NCI-H1092 (cell line): ENCODE measurements at places on chromosomes 1 and 21.

DNA sequence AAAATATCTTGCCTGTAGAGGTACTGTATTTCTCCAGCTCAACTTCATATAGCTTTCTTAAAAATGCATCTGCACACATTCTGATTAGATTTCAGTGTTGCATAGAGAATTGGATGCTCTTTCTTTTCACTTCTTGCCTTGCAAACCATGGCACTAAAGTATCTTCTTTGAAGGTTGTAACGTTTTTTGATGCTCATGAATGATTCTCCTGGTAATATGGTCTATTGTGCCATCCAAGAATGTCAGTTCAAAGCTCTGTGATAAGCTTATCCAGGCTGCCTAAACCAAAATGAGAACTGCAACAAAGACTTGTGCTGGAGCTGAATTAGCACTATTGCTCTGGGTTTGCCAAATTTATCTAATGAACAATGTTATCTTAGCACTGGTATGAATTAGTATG lies 1.9 kb downstream of the SGIP1 start:
- no peak for DNase-seq

- no peak for DNase-seq
Observed at GRCh38 chr1:212196355-212196754, 88.9 kb upstream of the PPP2R5A start.

DNA sequence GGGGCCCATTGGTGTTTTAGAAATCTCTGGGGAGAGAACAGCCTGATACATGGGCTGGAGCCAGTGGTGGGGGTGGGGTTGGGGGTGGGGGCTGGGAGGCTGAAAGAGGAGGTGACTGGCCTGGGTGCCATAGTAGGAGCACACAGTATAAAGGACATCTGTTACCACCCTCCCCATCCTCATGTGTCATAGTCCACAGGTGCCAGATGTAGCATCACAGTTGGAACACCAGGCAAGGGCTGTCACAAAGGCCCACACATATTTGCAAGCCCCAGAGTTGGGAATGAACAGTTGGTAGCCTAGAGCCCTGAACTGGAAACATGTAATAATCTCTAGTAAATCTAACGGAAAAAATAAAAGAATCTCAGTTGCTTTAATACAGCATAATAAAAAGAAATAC lies 55.1 kb upstream of the CR2 start:
- DNase-seq, result no peak

- no peak for DNase-seq
Observed at GRCh38 chr1:6691507-6691906, 10.1 kb downstream of the DNAJC11 start.

DNA sequence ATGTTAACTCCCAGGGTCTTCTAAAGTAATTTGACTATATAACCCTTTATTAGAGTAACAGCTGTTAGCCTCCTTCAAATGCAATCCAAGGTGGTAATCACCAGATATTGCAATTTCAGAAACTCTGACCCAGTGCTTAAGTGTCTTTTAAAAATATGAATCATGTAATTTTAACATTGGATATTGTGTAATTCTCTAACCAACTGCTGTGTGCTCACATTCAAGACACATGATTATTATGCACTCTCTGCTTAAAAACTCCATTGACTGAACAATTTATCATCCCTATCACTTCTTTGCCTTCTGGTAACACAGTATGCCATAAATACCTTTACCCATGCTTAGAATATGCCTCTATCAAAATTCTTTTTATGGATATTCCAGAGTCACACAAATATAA lies 537.4 kb upstream of the RGS18 start:
- DNase-seq, result no peak

- no peak for DNase-seq
Observed at GRCh38 chr1:234440348-234440747, 38.6 kb downstream of the TARBP1 start.

- no peak for DNase-seq
Observed at GRCh38 chr1:84870591-84870990, 22.4 kb downstream of the LPAR3 start.

DNA sequence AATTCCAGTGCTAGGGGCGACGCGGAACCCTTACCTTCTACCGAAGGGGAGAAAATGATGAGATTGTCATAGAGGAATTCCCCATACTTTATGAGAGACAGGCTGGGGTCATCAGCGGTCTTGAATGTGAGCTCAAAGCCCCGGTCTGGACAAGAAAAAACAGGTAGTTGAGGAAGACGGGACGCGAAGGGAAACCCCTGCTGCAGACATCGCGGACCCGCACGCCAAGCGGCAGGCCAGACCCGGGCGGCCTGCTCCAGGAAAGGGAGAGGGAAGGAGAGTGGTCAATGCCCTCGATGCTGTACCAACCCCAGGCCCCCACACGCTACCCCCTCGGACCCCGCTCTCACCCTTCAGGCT lies 342 bp downstream of the DDOST start:
- no peak for DNase-seq

DNA sequence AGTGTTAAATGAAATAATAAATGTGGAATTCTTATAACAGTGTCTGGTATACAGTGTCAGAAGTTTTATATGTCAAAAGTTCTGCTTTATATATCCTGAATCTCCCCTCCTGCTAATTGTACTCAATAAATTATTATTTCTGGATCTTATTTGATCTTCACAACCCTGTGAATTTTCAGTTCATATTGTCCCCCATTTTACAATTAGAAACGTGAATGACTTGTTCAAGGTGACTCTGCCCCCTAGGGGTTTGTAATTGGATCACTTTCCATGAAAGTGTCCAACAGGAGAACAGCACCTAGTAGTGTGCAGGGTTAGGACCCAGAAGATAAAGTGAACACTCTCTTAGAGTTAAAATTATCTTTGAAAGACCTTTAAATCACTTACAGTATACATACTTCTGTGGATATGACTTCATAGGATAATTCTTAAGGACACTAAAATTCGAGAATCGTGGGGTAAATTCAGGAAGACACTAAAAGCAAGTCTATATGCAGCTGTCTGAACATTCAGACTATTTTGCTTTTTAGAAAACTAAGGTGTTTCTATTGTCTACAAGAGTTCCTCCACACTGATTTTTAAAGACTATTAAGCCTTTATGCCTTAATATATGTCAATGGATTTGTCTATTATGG lies 4.5 kb upstream of the DDR2 start:
- DNase-seq, result no peak

DNA sequence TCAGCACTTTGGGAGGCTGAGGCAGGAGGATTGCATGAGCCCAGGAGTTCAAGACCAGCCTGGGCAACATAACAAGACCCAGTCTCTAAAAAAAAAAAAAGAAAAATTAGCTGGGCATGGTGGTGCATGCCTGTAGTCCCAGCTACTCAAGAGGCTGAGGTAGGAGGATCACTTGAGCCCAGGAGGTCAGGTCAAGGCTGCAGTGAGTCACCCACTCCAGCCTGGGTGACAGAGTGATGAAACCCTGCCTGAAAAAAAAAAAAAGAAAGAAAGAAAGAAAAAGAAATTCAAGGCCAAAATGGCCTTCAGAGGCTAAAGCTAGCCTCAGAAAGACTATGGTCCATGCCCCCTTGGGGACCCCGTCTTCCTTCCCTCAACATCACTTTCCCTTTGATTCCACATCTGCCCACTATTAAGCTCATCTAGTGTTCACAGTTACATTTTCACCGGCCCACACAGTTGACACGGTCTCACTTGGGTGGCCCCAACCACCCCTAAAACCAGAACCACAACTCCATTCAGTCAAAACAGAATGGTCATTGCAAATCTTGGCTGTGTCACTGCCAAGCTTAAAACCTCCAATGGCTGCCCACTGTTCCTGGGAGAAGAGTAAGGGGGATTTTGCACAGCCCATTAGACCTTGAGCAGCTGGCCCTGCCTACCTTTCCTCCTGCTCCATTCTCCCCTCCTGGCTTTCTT lies 2.1 kb upstream of the CAPN8 start:
- DNase-seq, result no peak

DNA sequence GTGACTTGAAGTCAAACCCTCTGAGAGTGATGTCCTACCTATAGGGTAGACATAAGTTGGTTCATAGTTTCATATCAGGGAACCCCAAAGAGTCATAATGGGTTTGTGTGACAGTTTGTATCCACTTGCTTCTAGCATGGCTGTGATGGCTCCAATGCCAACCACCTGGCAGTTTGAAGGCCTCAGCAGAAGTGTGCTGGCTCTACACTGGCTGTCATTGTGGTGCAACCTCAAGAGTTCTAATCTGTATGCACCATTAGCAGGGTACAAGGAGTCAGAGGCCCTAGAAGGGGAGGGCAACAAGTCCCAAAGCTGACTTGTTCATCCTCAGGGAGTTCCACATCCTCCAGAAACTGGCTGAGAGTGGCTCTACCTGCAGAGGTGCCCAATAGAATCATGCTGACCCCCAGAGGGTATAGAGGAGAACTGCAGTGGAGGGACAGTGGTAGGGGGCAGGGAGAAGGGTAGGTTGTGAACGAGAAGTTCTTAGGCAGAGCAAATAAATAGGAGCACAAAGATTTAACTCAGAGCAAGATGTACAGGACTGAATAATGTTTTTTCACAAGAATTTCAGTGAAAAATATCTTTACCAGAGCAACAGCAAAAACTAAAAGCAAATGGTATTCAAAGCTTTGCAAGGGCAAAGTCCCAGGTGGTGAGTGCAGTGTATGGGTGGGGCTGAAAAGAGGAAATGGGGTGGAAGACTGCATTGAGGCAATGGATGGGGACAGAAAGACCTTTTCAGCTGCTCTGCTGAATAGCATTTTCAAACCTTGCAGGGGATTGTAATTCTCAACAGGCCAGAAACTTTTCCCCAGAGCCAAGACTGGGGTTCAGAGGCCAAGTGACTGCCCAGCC lies 3.2 kb downstream of the FCRL2 start:
- DNase-seq, result no peak

GRCh38 chr1:162168261-162168660 lies 98.8 kb downstream of the NOS1AP start:
- DNase-seq, result peak; percentile 55

DNA sequence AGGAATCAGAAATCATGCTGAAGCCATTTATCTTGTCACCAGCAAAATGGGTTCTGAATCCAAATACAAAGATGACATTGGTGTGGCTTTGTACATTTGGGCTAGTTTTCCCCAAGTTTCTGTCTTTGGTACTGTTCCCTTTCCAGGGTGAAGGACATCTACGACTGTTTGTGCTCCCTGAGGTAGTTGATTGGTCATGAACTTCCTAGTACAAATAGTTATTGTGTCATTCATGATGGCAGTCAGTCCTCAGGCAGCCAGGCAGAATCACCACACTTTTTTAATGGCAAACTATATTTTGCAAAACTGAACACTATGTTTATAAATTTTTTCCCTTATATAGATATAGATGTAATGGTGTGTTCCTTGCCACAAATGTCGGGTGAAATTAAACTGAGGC lies 46.0 kb downstream of the CEP350 start:
- DNase-seq, result no peak

DNA sequence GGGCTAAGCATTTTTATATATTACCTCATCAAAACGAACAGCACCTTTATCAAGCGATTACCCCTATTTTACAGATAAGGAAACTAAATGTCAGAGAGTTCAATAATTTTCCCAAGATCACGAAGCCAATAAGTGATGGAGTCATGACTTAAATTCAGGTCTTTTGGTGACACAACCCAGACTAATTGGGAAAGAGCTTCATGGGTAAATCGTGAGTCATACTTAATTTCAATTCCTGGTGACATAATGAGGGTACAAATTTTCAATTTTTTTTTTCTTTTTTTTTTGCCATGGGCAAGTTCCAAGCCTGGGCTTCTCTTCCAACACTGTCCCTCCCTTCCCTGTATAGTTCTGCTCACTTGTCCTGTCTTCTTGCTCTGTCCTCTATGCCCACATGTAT lies 30.1 kb upstream of the IL10 start:
- no peak for DNase-seq

DNA sequence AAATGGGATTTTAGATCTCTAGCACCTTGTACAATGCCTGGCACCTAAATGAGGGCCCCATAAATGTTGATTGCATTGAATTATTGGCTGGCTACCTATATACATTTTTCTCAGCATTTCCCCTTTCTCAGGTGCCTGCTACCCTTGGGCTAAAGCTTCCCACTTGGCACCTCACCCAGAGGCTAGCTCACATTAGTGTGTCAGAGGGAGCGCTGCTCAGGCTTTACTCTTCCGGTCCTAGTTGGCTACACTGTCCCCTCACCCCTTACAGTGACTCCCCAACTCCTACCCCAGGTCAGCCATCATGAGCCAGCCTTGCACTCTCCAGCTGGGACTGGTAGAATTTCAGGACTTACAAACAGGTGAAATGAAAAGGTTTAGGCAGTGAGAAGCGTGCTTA lies 9.5 kb downstream of the TRAF5 start:
- no peak for DNase-seq

GRCh38 chr1:21814241-21814918 lies 2.3 kb downstream of the LDLRAD2 start:
- no peak for DNase-seq

DNA sequence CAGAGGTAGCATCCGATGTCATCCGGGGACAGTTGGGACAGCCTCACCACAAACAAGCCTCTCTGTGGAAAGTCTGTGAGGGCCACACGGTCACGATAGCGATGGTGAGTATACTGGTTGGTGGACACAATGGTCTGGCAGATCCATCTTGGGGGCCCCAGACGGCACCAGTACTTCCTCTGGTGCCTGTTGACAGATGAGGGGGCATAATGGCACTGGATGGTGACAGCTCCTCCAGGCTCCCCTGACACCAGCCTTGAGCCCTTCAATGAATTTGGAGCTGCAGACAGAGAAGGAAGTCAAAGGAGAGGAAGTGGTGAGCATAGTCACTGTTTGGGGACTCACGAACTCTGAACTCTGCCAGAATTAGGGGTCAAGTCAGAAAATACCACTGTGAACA lies 8.0 kb downstream of the FCAMR start:
- no peak for DNase-seq

DNA sequence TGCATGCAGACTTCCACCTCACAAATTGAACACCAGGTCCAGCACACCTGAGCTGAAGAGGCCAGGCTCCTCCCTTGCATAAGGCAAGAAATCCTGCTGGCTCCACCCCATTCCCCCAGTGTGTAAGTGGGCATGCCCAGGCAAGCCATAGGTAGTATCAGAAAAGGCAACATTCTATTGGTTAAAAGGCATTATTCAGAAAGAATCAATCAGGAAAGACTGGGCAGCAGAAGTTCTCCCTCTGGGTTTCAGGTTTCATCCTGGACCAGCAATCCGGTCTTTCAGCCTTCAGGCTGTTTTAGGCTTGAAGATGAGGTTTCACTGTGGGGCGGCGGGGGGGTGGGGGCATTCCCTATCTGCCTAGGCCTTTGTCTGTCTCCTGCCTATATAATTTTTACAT lies 42.0 kb upstream of the LHX8 start:
- DNase-seq, result no peak

DNA sequence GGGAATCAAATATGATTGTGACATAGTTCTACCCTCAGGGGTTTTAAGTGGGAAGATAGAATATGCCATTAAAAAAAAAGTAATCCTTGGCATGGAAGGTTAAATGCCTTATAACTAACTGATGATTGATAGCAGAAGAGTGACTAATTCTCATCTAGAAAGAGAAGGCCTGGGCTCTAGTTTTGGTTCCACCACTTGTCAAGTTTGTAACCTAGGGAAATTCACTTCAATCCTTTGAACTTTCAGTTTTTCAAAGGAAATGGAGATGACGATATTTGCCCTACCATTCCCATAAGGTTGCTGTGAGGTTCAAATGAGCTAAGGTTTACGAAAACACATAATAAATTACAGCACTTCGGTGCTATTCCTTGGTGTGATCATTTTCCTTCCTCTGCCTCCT lies 88.5 kb downstream of the GPR88 start:
- DNase-seq, result no peak

- DNase-seq, result no peak
Observed at GRCh38 chr1:178243119-178243518, 149.2 kb downstream of the RASAL2 start.

GRCh38 chr1:152626744-152627143 lies 3.8 kb upstream of the LCE3A start:
- no peak for DNase-seq
